ENCODE measurements at places on chromosomes 2 and 18.

DNA sequence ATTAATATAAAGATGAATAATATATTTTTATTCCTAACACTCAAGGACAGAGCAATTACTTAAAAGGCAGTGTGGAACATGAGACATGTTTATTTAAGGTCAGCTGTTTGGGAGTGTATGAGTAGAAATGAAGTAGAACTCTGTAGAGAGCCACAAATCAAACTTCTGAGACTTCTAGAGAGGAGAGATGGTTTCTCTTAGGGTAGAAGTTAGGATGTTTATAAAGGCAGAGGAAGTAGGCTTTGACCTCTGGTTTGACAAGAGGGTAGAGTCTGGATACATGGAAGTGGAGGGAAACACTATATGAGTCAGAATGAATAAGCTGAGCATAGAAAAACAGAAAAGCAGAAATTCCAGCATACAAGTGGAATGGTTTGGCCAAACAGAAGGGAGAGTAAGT, 262.1 kb upstream of the KLHL14 start:
- no peak for DNase-seq

DNA sequence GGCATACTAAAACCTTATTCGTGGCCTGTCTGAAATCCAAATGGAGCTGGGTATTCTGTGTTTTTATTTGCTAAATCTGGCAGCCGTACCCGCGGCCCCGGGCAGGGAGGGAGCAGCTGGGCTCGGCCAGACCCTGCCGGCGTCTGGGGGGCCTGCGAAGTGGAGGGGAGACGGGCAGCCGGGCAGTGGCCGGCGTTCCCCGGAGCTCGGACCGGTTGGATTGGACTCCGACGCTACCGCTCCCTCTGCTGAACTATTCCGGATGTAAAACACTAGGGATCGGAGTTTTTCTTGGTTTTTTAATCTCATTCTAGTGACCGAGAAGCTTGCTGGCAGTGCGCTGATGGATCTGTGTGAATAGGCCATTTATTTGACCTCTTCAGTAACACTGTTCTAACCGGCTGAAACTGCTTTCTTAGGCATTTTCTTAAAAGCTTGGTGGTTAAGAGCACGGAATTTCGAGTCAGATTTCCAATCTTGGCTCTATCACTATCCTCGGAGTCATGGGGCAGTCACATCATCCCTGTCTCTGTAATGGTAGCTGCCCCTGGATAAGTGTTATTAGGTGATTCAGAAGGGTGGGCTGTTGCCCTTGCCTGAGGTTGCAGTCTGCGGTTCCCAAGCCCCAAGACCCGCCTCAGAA, 694 bp downstream of the UNC50 start:
- DNase-seq: peak; percentile 55

DNA sequence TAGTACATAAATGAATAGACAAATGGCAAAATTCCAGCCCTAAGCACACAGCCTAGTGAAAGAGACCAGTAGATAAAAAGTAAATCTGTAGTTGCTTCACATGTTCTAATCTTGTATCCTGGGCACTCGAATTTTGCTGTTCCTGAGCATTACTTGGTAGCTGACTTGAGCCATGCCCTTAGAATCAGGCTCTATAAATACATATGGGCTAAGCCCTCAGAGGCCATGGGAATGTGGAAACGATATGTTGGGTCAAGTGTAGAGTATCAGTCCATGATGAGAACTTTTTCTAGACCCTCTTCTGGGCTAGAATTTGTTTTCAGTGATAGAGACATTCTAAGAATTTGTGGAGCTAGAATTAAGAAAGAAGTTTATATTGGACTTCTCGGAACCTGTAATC, 21.9 kb downstream of the ELAC1 start:
- DNase-seq: no peak

DNA sequence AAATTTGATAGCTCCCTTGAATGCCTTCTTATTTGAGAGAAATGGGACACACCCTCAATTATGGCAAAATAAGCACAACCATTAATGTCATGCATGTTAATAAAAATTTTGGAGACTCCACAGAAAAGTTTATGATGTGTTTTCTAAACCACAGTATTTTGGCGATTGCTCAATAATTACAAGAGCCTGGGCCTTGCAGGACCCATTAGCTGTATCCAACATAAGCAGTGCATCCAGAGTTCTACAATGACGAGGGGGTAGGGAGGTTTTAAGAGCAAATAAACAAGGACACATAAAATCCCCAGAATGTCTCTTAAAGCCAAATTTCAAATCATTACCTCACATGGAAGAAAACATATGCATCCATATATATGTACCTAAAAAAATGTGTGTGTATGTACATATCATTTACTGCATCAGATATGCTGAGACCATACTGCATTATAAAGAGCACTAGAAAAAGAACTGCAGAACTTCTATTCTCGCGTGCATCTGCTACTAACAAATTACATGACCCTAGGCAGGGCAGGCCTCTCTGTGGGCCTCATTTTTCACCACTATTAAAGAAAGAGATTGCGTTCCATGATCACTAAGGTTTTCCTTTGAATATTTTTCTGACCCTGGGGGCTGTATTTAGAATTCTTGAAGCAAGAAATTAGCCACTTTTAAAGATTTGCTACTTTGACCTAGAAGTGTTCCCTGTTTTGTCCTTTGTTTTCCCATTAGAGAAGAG, 38.0 kb downstream of the CMPK2 start:
- no peak for DNase-seq

DNA sequence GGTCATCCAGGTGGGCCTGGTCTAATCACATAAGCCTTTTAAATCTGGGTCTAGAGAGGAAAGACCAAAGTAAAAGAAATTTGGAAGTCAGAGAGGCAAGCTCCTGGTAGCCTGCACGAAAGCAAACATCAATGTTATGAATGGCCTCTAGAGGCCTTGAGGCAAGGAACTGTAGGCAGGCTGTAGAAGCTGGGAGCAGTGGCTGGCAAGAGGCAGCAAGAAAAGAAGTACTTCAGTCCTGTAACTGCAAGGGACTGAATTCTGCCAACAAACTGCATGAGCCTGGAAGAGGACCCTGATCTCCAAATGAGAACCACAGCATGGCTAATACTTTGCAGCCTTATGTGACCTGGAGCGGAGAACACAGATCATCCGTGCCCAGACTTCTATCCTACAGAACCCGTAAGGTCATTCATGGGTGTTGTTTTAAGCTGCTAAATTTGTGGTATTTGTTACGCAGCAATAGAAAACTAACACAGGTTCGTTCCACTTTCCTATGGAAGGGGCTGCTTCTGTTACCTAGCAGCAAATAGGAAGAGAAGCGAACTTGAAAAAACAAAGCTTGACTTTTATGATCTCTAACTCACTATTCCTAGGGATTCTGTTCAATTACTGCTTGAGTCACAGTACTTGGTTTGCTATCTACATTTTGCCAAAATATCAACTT, 1.2 kb downstream of the IMMT start:
- DNase-seq: no peak

GRCh38 chr2:54510916-54511315, 54.8 kb downstream of the SPTBN1 start:
- no peak for DNase-seq

- DNase-seq: peak; percentile 40
These were observed 28.4 kb downstream of the NFATC1 start for GRCh38 chr18:79424008-79424565.

- no peak for DNase-seq
These were observed 6.1 kb downstream of the PTGR3 start for GRCh38 chr18:75202696-75203365.

- DNase-seq: no peak
These were observed 131.3 kb downstream of the MGAT5 start for GRCh38 chr2:134385195-134385594.

DNA sequence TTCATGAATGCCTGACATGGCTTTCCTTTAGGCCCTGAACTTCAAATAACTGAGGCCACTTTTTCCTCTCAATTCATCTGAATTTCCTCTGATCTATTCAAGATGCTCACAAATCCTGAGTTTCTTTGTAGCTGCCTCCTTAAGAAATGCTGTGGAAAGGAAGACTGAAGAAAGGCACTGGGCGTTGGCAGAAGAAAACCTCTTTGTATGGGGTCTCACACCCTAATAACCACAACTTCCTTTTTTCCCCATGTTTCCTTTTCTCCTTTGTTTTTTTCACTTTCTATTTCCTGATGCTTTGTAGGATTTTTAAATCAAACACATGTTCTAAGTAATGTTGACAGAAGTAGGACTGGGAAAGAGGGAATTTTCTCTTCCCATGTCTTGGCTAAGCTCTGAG, 447.4 kb downstream of the CMPK2 start:
- DNase-seq: no peak

DNA sequence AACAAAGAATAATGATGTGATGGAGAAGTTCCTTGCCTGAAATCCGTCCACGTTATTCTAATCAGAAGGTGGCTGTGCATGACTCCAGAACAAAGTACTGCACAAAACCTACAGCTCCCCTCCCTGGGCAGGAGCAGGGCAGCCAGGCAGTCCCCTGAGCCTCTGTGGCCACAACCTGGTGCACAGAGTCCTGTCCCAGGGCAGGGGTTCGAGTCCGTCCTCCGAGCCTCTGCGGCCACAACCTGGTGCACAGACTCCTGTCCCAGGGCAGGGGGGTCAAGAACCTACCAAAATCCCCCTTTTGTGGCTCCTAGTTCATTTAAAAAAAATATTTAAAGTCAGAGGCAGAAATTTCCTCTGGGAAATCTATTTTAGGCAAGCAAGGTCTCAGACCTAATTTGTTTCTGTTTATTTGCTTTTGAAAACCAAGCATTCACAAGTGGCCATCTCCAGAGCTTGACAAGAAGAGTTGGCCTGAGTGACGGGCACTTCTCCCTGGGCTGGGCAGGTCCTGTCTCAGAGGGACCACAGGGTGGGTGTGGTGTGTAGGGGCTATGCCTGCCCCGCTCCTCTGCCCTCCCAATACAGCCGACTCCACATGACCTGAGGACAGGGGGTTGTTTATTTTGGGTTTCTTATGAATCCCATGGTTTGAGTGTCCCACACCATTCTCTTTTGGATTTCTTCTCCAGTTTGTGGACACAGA, 255.9 kb upstream of the PXDN start:
- no peak for DNase-seq

GRCh38 chr2:102453501-102453900, 19.5 kb upstream of the SLC9A4 start:
- DNase-seq: no peak

DNA sequence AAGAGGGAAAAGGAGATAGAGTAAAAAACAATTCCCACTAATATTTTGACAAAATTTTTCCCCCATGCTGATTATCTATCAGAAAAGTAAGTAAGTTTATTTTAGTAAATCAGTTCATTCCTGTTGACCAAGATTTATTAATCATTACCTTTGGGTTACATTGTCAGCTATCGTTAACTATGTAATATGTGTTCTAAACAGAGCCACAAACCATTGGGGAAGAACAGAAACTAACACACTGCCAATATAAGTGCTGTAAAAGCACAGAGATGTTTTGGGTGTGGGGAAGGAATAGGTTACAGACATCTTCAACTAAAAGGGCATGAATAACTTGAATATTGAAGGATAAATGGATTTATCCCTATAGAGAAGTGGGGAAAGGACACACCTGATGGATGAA, 42.5 kb upstream of the ACADL start:
- no peak for DNase-seq

- DNase-seq: no peak
These were observed 79.7 kb downstream of the ZDBF2 start for GRCh38 chr2:206354129-206354528.
